ENCODE measurements at places on chromosomes 6 and 20.

- DNase-seq = no peak
These were observed 41.1 kb downstream of the PDE10A start for GRCh38 chr6:165621940-165622339.

DNA sequence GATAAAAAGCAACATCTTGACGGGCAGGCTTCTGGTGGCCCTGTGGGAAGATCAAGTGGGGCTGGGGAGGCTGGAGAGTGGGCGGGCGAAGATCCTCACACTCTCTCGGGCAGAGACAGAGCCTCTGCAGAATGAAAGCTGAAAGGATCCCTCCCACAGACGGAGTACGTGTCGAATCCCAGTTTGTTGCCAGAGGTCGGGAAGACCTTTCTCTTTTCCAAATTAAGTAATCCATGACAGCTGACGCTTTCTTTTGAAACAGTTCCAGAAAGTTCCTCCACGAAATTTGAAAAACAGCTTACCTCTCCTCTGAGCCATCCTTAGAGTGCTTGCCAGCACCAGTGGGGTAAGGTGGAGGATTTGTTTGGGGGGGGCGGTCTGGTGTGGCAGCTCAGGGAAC lies 155.6 kb upstream of the SMLR1 start:
- no peak for DNase-seq

GRCh38 chr6:163753430-163753829 lies 338.9 kb downstream of the QKI start:
- DNase-seq = no peak

- peak; percentile 21 for DNase-seq
These were observed 4.6 kb downstream of the MEA1 start for GRCh38 chr6:43009124-43009523.

DNA sequence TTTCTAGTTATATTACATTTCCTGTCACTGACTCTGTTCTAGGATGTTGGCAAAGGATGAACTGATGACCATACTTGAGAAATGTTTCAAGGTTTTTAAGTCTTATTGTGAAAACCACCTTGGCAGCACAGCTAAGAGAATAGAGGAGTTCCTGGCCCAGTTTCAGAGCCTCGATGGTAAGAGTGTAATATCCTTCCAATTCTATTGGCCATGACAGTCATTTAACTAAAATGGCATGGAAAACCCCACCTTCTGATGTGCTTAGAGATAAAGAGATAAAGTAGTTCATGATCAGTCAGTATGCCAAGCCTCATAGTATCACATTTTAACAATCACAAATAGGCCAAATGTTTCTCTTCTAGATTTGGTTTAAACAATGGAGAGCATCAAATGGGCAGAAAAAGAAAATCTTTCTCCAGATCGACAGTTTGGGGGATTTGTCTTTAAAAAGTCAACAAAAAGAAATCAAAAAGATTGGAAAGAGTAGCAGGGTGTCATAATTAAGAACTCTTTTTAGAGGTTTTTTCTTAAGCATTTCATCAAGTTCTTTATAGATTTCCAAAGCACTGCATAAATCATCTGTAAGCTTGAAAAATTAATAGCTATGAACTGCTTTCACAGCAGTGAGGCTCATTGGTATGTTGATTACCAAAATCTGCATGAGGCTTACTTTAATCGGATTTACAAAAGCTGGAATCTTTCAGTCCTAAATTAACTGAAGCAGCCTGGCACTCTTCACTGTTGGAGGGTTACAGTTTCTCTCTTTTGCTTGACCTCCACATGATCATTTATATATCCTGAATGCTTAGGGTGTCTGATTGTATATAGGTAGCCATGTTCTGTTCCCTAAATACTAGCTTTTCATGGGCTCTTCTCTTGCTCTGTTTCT lies 48.7 kb downstream of the AKIRIN2 start:
- DNase-seq = no peak

DNA sequence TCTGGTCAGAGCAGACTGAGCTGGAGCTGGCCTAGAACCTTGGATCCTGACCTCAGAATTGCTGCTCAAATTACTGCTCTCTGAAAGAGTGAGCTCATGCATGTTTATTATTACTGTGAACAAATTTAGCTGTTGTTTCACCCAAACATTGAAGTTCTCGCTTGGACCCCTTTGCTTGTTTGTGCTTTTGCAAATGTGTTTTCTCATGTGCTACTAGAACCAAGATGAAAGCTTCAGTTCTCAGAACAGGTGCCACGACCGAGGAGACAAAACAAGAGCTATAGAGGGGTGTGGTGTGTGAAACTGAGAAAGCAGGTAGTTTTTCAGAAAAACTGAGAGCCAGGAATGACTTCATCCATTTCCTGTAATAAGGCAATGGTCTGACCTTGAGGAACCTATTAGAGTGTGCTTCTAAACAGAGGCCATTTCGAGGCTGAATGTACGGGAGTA lies 50.0 kb upstream of the ESR1 start:
- no peak for DNase-seq

DNA sequence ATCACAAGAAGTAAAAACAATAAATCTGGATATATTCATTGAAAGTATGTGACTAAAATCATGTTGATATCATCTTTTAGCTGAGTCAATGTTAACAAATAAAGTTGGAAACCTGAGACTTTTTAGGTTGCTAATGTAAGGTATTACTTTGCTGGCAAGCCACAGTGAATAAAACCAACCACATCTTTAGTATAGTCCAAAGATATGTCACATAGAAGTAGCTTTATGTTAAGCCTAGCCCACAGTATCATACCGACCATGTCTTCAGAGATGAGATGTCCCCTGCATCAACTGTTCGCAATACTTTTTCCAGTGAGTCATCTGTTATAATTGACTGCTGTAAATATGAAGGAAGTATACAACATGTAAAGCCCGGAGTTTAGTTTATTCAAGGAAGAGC lies 107.6 kb upstream of the MCHR2 start:
- DNase-seq = no peak

DNA sequence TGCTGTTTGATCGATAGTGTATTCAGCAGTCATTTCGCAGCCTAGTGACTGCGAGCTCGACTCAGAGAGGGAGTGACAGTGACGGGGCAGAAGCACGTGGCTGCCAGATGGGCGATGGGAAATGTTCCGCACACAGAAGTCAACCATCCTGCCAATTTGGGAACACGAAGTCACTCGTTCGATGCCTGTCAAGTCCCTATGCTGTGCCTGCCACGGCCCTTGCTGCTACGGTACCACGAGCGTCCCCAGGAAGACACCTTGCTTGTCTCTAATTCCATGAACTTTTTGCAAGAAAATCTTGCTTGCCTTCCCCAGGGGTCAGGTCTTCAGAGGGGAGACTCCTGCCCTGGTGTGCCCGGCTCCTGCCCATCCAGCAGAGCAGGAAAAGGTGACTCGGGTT lies 17.0 kb upstream of the STX16 start:
- no peak for DNase-seq

DNA sequence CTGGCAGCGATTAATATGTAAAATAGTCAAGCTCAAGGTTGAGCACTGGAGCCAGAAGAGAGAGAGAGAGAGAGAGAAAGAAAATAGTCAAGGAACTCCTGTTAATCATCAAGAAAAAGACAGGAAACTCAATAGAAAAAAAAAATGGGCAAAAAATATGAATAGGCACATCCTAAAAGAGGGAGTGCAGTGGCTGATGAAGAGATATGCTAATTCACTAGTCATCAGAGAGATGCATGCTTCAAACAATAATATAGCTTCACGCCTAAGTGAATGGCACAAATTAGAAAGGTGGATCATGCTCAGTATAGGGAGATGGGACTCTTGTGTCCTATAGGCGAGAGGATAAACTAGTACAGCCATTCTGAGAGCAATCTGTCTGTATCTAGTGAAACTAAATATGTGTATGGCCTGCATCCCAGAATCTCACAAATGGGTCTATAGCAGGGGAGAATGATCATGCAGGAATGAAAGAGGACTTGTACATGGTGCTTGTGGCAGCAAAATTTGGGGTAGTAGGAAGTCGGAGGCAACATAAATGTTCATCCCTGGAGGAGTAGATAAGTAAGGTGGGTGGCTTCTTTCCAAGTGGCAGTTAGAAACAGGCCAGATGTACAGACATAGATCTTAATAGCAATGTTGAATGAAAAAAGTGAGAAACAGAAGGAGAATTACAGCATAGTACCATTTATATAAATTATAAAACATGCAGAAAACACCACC lies 176.8 kb downstream of the VEGFA start:
- no peak for DNase-seq

GRCh38 chr6:44921798-44922197 lies 406.3 kb upstream of the RUNX2 start:
- DNase-seq = no peak

- no peak for DNase-seq
These were observed 92.3 kb downstream of the NFATC2 start for GRCh38 chr20:51450221-51450712.

GRCh38 chr6:10411131-10411970 lies 3.5 kb downstream of the TFAP2A start:
- no peak for DNase-seq

DNA sequence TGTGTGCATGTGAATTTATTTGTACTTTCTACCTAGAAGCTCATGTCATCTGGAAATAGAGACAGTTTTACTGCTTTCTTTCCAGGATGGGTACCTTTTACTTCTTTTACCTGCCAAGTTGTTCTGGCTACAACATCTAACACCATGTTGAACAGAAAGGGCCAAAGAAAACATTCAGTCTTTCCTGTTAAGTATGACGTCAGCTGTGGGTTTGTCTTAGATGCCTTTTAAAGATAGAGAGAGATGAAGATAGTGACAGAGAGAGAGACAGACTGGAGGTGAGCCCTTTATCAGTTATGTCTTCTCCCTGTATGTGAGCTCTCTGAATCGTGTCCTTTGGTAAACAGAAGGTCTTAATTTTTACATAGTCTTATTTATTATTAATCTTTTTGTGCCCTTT lies 3.4 kb upstream of the DACT2 start:
- DNase-seq = no peak

DNA sequence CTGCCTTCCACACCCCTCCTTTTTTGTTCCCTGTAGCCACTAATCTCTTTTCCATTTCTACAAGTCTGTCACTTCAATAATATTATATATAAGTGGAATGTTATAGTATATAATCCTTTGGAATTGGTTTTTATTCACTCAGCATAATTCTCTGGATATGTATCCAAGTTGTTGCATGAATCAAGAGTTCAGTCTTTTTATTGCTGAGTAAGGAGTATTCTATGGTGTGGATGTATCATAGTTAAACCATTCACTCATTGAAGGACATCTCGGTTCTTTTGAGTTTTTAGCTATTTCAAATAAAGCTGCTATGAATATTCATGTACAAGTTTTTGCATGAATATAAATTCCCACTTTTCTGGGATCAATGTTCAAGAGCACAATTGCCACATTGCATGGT lies 69.5 kb upstream of the TASP1 start:
- DNase-seq = no peak

GRCh38 chr6:166786704-166787293 lies 159.7 kb upstream of the RPS6KA2 start:
- DNase-seq = no peak

GRCh38 chr6:4924661-4925271 lies 79.1 kb downstream of the RPP40 start:
- DNase-seq = no peak

GRCh38 chr6:102742028-102742427 lies 1348.5 kb downstream of the GRIK2 start:
- DNase-seq = no peak

- no peak for DNase-seq
These were observed 53.7 kb downstream of the PPP1R16B start for GRCh38 chr20:38859070-38859690.

DNA sequence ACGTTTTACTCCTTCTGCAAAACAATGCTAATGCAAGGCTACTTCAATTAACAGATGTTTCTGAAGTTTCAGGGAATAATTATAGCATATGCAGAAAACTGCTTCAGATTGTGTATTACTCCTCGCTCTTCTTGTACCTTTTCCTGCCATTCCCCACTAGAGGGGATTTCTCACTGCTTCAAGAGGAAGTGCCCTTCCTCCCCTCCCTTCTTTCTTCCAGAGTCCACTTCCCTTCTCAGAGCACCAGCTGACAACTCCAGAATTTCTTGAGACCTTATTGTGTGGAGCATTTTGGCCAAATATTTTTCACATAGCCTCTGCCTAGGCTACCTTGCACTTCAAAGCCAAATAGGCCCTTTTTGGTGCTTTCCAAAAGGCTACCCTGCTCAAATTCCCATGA lies 12.7 kb upstream of the MCUR1 start:
- no peak for DNase-seq

GRCh38 chr6:121770943-121771342 lies 335.5 kb downstream of the GJA1 start:
- no peak for DNase-seq

- DNase-seq = no peak
These were observed 638 bp downstream of the MDN1 start for GRCh38 chr6:89818977-89819335.

DNA sequence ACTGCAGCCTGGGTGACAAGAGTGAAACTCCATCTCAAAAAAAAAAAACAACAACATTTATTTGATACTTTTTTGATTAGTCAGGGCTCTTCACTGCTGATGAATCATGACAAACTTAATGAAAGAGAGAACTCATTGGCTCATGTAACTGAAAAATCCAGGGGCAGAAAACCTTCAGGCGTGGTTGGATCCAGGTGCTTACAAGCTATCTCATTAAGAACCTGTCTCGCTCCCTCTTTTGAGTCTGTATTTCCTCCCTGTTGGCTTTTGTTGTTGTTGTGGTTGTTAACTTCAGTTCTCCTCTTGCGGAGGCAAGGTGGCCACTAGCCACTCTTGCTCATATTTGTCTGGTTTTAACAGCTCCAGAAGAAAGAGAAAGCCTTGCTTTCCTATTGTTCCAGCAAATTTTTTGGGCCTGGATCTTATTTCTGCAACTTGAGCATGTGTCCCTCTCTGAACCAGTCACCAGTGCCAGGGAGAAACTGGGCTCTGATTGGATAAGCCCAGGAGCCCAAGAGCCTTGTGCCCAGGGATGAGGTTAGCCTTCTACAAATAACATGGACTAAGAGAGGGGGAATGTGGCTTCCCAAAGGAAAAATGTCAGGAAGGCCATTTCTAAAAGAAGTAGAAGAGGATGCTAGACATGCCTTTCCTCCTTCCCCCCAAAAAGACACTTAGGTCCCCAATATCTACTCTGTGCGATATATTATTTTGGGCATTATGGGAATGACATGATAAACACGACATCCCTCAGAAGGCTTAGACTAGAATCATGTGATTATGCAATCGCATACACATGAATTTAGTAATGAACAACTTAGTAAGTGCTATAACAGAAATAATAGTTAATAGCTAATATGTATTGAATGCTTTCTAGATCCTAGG lies 64.5 kb downstream of the PHACTR2 start:
- no peak for DNase-seq

DNA sequence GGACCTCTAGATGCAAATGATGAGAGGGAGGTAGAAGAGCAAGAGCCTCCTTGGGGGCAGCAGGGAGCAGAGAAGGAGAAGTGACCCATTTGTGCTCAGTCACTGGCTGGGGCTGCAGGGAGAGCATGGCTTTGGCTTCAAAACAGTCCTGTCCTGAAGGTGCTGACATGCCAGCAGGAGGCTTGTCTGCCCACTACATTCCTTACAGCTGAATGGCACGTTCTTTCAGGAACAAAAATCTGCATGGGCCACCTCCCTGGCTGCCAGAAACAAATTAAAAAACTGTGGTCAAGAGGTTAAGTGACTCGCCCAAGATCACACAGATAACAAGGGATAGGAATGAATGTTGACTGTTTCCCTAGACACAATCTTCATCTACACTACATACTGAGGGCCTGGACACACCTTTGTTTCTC lies 188.8 kb downstream of the HIVEP2 start:
- no peak for DNase-seq

GRCh38 chr6:82076916-82077315 lies 170.6 kb downstream of the IBTK start:
- no peak for DNase-seq

Data from stimulated activated CD4-positive, alpha-beta T cell treated with anti-CD3 and anti-CD28 coated beads, TNF-alpha, amount 100 ng/mL, for 48 hours (primary cell).